ENCODE measurements at places on chromosomes 11 and 22. TPM values are rescaled to one million over a fixed set of nuclear protein-coding genes. Genes with fewer than 3 reads are reported as not detected.

- H3K27ac ChIP-seq: no peak overlapping the region
- H3K27me3 ChIP-seq: no peaks in the 10 kb centered on the region
- H3K4me3 ChIP-seq: no peak overlapping the region
- H3K4me1 ChIP-seq: peaks cover 10% of the 10 kb centered on the region
Measured at GRCh38 chr11:3950996-3951660, 95.7 kb downstream of the STIM1 start.

Gene RAB3IL1
- total RNA-seq: 13.4 TPM

Gene IL18
- total RNA-seq: 0.17 TPM

GRCh38 chr22:37334859-37335805, 52.8 kb downstream of the CYTH4 start:
- no peak overlapping the region for H3K4me3 ChIP-seq
- H3K27ac ChIP-seq: no peak overlapping the region
- peaks cover 38% of the 10 kb centered on the region for H3K27me3 ChIP-seq
- H3K36me3 ChIP-seq: no peaks in the 10 kb centered on the region
- DNase-seq: no peak

Gene NPAS4
- not detected for total RNA-seq

GRCh38 chr11:77589521-77590193, at the start of gene AQP11:
TSS of gene AQP11 (plus strand) at chr11:77589953. CDS start at chr11:77589993, 40 bp downstream.
- peak within 1 kb of the TSS; percentile 31 for H3K27ac ChIP-seq
- H3K36me3 ChIP-seq: no peaks in the 10 kb centered on the region
- peak; percentile 84 for DNase-seq

DNA sequence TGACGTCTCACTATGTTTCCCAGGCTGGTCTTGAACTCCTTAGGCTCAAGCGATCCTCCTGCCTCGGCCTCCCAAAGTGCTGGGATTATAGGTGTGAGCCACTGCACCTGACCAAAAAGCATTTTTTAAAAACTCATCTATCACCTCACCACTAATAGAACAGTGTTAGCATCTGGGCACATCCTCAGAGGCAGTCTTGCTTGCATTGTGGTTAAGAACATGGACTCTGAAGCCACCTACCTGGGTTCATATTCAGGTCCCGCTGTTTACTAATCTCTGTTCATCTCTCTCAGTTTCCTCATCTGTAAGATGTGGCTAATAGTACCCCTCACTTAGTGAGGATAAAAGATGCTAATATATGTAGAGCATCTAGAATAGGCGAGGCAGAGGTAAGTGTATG, 90.6 kb downstream of the PACS1 start:
- no peak for DNase-seq
- H3K4me1 ChIP-seq: no peaks in the 10 kb centered on the region
- H3K36me3 ChIP-seq: no peaks in the 10 kb centered on the region
- no peaks in the 10 kb centered on the region for H3K27me3 ChIP-seq
- no peak overlapping the region for H3K4me3 ChIP-seq
- no peak overlapping the region for H3K27ac ChIP-seq

Data from fibroblast of lung (primary cell).